ENCODE measurements at places on chromosomes 5 and 9.

- no peak for DNase-seq
These were observed 647 bp downstream of the SMARCA2 start for GRCh38 chr9:2015581-2016407.

DNA sequence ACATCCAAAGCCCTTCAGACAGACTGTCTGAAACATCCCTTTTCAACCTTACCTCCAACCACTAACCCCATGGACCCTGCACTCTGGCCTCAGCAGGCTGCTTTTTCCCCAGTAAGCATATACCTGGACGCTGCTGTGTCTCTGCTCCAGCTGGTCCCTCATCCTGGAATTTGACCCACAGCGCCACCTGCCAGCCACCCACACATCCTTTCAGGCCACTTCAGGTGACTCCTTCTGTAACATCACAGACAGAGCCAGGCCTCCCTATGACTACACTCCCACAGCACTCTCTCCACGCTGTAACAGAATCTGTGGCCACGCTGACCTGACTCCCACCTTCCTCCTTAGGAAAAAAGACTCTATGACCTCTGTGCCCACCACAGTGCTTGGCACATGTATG is 3.4 kb downstream of the MGAT1 start:
- DNase-seq, result no peak

DNA sequence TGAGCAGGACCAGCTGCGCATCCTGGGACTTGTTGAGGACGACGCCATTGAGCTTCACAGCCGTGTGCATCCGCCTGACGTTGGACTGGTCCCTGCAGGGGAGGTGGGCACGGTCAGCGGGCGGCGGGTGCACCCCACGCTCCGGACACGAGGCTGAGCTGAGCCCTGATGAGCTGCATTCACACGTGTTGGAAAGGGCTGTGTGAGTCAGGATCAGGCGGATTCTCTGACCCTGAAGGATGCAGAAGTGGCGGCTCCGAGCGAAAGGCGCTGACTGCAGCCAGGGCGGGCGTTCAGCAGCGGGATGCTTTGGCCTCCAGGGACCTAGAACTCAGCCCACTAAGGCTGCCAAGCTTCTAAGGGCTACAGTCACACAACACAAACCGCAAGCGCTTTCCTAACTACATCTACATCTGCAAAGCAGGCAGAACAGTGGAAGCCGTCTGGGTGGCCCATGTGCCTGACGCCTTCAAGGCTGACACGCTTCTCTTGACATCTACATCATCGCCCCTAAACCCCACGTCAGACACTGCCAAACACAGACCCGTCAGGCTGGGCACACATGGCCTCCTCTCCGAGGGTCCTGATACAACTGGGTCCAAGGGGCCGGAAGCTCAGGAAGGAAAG is 44.9 kb downstream of the NKD2 start:
- DNase-seq, result no peak

- DNase-seq, result no peak
These were observed 2.6 kb downstream of the MAN1B1 start for GRCh38 chr9:137089232-137089947.

DNA sequence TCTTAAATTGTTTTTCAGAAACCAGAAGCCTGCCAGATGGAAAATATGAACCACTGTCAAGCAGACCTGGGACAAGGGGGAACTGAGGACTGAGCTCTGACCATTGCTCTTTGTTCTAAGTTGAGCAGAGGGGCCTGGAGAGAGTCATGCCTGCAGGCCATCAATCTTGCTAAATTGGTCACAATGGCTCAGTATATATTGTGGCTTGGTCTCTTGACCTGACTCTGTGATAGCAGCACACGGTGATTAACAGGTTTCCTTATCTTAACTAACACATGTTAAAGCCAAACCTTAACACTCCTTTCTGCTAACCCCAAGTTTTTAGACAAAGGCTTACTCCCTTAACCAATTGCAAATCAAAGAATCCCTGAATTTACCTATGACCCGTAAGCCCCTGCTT is 1281.2 kb upstream of the NUDT12 start:
- no peak for DNase-seq

DNA sequence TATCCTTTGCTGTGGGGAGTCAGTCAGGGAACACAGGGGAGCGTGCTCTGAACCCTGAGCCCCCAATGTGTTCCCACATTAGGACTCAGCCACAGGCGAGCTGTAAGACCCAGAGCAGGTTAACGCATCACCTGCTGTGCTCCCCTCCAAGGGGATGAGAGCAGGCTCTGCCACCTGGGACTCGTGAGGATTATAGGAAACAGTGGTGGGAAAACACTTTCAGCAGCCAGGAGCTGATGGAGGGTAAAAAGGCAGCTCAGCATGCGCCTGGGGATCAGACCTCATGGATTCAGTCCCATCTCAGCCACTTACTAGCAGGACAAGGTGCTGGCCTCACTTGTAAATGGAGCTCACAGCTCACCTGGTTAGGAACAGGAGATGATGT is 9.2 kb downstream of the JADE2 start:
- DNase-seq, result no peak

- no peak for DNase-seq
These were observed 18.7 kb downstream of the PRUNE2 start for GRCh38 chr9:76887003-76887821.

DNA sequence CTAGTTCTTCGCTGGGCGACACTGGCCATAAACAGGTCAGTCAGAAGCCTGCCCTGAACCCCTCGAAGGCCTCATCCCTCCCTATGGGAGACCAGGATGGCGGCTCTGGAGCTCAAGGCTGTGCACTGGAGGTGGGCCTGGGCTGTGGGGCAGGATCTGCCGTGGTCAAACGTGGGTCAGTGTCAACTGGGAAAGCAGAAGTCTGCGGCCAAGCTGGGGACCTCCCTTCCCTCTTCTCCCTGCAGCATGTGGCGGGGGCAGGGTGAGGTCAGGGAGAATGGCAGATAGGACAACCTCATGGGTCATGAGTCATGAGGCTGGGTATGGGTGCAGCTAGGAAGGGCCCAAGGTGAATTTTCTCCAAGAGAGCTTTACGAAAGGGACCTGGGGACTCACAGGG is 132.9 kb downstream of the RXRA start:
- DNase-seq, result no peak
